ENCODE measurements at places on chromosomes 3 and 15. TPM values are rescaled to one million over a fixed set of nuclear protein-coding genes. Genes with fewer than 3 reads are reported as not detected.

Gene CCNB2
- total RNA-seq = 25.7 TPM

Gene HRG
- 0.16 TPM for total RNA-seq

Gene TRIM42
- not detected for total RNA-seq

GRCh38 chr3:175307642-175308041 is 448.5 kb downstream of the NAALADL2 start:
- H3K4me1 ChIP-seq = no peaks in the 10 kb centered on the region
- H3K27ac ChIP-seq = no peak overlapping the region
- no peaks in the 10 kb centered on the region for H3K36me3 ChIP-seq
- no peak for DNase-seq
- H3K4me3 ChIP-seq = no peak overlapping the region
- no peaks in the 10 kb centered on the region for H3K27me3 ChIP-seq

DNA sequence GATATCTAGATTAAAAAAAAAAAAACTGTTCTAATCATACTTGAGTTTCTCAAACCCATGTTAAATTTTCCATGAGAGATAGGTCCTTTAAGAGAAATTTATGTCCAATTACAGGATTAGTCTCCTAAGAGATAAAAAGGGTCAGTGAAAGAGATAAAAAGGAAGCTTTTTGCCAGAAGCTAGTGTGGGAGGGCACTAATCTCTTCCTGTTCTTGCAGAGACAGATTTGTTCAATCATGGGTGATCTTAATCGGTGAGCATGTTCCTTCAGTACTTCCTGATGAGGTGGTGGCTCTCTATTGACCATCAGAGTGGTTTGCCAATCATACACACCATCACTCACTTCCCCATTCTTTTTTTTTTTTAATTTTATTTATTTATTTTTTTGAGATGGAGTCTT is 16.9 kb upstream of the LPP start:
- H3K4me3 ChIP-seq = no peak overlapping the region
- H3K27ac ChIP-seq = no peak overlapping the region
- H3K36me3 ChIP-seq = peaks cover 7% of the 10 kb centered on the region
- no peak for DNase-seq

DNA sequence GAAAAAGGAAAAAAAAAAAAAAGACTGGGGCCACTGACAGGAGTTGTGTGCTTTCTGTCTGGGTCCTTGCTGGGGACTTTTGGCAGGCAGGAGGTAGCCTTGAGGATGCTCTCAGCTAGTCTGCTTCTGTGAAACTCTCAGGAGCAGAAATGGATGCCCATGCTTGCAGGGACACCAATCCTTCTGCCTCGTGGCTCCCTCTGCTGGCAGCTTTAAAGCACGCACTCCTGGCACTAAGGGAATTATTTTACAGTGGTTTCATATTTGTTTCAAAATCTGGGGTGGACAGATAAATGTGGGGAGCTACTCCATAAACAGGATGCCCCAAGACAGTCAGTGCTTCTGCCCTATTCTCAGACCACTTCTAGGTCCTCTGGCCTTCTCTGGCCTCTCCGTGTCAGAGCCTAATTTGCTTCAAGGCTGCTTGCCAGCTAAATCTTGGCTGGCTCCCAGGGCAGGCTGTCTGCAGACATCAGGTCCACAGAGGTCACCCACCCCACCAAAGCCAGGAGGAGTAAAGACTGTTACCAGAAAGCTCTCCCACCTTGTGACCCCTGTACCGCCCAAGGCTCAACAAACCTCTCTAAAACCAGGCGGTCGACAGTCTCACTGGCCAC is 17.1 kb downstream of the TRAIP start:
- peaks cover 4% of the 10 kb centered on the region for H3K36me3 ChIP-seq
- H3K27ac ChIP-seq = no peak overlapping the region
- H3K27me3 ChIP-seq = no peaks in the 10 kb centered on the region

DNA sequence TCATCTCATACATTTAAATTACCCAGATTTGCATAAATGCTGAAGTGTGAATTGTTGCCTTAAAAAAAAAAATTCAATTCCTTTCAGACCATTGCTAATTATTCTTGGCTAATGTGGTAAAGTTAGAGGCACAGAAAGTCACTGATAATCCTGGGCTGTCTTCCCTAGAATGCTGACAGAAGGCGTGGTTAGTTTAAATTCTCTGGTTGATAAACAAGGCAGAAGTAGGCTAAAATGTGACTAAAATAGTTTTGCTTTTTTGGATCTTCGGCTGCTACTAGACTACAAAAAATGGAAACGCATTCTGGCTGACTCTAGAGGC is 193.7 kb downstream of the OTOL1 start:
- no peak overlapping the region for H3K27ac ChIP-seq
- no peaks in the 10 kb centered on the region for H3K27me3 ChIP-seq
- no peaks in the 10 kb centered on the region for H3K4me1 ChIP-seq
- H3K4me3 ChIP-seq = no peak overlapping the region

DNA sequence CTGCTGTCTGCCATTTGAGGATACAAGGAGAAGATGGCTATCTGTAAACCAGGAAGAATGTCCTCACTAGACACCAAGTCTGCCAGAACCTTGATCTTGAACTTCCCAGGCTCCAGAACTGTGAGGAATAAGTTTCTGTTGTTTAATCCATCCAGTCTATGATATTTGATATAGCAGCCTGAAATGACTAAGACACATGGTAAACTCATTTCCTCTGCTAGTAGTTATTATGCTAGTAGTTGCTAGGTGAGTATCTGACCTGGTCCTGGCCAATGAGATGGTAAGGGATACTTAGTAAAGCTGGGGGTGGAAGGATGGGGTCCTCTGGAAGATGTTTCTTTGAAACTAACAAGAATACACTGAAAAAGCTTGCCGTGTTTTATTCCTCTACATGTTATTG is 280.7 kb upstream of the ARHGEF26 start:
- no peak for DNase-seq
- H3K4me3 ChIP-seq = no peak overlapping the region
- no peaks in the 10 kb centered on the region for H3K4me1 ChIP-seq
- no peaks in the 10 kb centered on the region for H3K36me3 ChIP-seq
- H3K27me3 ChIP-seq = no peaks in the 10 kb centered on the region

DNA sequence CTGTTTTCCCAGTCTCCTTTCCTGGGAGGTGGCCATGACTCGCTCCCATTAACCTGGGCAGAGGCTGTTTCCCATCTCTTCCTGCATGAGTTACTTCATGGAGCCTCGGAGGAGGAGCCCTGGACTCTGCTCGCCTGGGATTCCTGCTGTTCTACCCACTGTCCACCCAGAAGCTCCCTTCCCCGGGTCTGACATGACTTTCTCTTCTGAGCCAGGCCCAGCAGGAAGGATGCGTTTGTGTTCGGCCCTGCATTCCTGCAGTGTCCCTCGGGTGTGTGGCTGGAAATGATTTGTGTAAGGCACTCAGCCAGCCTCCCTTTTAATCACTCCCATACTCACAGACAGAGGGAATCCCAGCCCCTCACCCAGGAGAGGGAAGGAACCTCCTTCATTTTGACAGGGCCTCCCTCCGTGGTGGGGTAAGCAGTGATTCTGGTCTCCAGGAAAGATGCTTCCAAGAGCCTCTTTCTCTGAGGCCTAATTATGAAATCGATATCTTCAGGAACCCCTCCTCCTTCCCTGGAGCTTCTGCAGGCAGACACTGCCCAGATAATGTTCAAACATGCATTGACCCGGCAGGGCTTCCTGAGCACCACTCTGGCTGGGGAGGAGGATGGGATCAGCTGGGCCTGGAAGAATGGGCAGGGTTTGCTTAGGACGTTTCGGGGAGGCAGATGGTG is 41.6 kb upstream of the DLG1 start:
- no peaks in the 10 kb centered on the region for H3K27me3 ChIP-seq
- no peak overlapping the region for H3K4me3 ChIP-seq
- no peak for DNase-seq
- H3K36me3 ChIP-seq = no peaks in the 10 kb centered on the region

DNA sequence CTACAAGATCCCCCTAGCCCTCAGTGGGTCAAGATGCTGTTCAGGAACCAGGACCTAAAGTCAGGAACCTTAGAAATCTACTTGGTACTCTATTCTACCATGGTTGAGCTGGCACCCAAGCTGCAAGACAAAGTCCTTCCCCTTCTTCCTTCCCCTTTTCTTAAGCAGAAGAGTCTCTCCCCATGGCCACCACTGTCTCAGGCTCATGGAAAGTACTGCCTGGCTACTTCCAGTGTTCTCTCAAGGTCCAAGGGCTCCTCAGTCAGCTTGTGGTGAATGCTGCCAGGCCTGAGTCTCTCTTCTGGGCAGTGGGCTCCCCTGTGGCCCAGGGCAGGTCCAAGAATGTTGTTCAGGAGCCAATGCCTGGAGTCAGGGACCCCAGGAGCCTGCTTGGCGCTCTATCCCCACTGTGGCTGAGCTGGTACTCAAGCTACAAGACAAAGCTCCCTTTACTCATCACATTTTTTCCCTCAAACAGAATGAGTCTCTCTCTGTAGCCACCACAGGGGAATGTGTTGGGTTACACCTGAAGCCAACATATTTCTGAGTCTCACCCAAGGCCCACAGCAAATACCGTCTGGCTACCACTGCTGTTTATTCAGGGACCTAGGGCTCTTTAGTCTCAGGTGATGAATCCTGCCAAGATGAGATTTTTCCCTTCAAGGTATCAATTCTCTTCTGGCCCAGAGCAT is 18.1 kb upstream of the SLC27A2 start:
- peaks cover 21% of the 10 kb centered on the region for H3K4me1 ChIP-seq
- no peaks in the 10 kb centered on the region for H3K27me3 ChIP-seq
- H3K36me3 ChIP-seq = no peaks in the 10 kb centered on the region
- DNase-seq = no peak

GRCh38 chr3:177602601-177603147 is 405.4 kb upstream of the TBL1XR1 start:
- no peak overlapping the region for H3K27ac ChIP-seq
- H3K27me3 ChIP-seq = no peaks in the 10 kb centered on the region
- peak; percentile 16 for DNase-seq
- no peak overlapping the region for H3K4me3 ChIP-seq

DNA sequence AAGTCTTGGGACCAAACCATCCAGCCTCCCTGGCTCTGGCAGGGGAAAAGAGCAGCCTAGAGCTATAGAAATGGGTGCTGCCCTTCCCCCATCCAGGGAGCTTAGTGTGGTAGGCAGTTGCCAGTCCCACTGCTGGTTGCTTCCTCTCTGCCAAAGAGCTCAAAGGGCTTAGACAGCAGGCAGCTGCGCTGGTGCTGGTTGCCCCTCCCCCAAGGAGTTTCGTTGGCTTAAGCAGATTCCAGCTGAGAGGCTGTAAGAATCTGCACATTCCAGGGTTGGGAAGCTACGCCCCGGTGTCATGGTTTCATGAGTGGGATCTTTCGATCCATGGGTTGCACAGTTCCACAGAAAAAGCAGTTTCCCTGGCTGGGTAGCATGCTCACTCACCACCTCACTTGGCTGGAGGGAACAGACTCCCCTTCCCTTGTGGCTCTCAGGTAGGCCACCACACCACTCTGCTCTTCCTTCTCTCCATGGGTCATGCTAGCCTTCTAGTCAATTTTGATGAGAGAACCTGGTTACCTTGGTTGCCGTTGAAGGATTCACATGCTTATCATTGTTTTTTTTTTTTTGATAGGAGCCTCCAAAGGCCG is 195.1 kb downstream of the EPHA6 start:
- no peak overlapping the region for H3K4me3 ChIP-seq
- DNase-seq = no peak
- H3K4me1 ChIP-seq = no peaks in the 10 kb centered on the region
- no peaks in the 10 kb centered on the region for H3K27me3 ChIP-seq
- no peaks in the 10 kb centered on the region for H3K36me3 ChIP-seq

DNA sequence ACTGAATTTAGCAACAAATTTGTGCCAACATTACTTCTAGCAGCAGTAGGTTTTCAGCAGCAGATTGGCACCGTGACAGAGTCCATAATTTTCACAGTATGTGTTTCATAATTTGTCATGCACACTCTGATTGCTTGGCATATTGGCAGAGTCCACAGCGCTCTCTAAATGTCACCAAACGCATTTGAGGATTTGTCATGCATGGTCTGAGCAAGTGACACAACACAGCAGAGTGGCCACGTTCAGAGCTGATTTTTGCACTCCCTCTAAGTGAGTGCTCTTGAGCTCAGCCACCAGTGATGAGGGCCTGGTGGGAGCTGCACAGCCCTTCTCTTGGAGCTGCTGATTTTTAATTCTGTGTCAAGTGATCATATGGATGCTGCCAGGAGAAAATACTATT is 1270.8 kb downstream of the ROBO1 start:
- H3K4me3 ChIP-seq = no peak overlapping the region
- H3K27me3 ChIP-seq = no peaks in the 10 kb centered on the region
- no peak overlapping the region for H3K27ac ChIP-seq
- H3K4me1 ChIP-seq = no peaks in the 10 kb centered on the region

DNA sequence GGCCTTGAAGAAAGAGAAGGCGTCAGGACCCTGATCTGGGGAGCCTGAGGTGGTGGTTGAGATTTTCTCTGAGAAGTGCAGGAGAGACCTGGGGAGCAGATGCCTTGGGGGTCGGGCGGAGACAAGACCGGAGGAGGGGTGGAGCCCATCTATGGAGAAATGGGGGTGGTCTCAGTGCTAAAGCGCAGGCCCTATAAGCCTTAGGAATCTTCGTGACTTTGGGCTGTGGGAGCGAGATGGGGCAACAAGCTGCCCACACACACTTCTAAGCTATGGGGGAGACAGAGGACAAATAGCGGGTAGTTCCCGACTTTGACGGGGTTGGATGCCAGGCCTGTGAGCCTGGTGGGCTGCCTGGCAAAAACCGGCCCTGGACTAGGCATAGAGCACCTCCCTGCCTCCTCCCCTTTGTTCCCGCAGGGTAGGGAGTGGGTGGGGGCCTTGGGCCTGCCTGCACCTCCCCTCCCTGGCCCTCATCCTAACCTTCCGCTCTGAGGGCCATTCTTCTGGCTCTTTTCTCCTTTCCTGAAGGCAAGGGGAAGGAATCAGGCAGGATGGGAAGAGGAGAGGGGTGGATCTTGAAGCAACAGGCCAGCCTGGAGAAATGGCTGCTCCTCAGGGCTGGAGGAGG is 880 bp downstream of the NISCH start:
- peak overlapping the region; percentile 92 for H3K4me3 ChIP-seq
- H3K4me1 ChIP-seq = peaks cover 26% of the 10 kb centered on the region
- peaks cover 31% of the 10 kb centered on the region for H3K36me3 ChIP-seq
- peak overlapping the region; percentile 95 for H3K27ac ChIP-seq
- H3K27me3 ChIP-seq = no peaks in the 10 kb centered on the region
- DNase-seq = peak; percentile 21

GRCh38 chr3:119664370-119664769 is 4.0 kb upstream of the POPDC2 start:
- no peaks in the 10 kb centered on the region for H3K27me3 ChIP-seq
- H3K4me3 ChIP-seq = no peak overlapping the region
- H3K36me3 ChIP-seq = peaks cover 6% of the 10 kb centered on the region

DNA sequence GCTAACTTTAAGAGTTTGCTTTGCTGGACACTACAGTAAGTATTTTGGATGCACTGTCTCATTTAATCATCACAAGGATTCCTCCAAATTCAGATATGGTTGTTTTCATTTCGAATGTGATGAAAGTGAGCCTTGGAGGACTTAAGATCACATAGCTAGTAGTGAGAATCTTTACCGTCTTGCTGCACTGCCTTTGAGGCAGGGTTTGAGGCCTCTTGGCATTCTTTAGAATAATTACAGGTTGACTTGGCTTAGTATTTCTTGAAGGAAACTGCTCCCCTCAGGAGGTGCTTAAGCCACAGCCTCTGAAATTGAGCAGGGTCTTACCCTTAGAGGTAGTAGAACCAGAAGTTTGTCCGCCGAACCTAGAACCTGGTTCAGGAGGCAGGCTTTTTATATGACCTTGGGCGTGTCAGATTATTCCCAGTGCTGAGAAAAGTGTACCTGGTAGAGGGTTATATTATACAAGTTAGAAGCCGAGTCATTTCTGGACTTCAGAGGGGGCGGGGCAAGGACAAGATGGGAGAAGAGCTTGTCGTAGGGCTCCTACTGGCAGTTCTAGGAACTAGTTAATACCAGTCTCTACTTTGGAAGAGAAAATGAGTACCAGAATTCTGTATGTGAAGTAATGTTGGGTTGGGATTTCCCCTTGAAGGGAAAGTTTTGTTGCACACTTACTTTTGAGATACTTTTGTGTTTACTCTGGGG is 1.1 kb downstream of the TFG start:
- no peaks in the 10 kb centered on the region for H3K27me3 ChIP-seq
- H3K36me3 ChIP-seq = peaks cover 40% of the 10 kb centered on the region
- H3K27ac ChIP-seq = peak overlapping the region; percentile 96
- H3K4me3 ChIP-seq = peak overlapping the region; percentile 89
- peak; percentile 76 for DNase-seq
